ENCODE measurements at places on chromosomes 16 and 17.

DNA sequence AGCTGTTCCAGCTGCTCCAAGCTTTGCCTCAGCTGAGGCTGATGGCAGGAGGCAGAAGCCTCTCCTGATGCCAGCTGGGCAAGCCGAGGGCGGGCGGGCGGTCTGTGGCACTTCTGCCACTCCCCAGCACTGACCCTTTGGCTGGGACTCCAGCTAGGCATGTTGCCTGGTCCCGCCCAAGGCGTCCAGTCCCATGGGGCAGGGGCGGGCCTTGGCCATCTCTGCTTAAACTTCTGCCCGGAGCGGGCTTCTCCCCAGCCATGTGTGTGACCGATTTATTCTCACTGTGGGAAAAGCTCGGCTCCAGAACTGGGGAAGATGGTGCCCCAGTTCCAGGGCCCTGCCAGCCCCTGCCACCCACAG lies 349.1 kb downstream of the SEC14L1 start:
- no peak for DNase-seq

DNA sequence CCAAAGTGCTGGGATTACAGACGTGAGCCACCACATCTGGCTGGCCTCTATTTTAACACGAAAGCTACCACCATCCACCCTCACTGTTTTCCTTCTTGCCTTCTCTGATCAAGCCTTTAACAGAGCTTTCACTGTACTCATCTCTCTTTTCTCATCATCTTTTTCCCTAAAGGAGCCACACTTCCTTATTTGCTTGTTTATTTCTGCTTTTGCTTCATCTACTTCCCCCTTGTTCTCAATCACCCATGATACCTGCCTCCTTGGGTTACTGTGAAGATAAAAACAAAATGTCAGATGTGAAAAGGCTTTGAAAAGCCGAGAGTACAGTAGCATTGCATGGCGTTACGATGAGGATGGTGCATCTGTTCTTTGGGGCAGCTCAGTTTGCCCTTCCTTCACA lies 79.9 kb downstream of the ZNF18 start:
- no peak for DNase-seq

- no peak for DNase-seq
These were observed 981 bp upstream of the CEP131 start for GRCh38 chr17:81223762-81224130.

GRCh38 chr17:55601874-55602364 lies 90.7 kb upstream of the SMIM36 start:
- peak; percentile 69 for DNase-seq

DNA sequence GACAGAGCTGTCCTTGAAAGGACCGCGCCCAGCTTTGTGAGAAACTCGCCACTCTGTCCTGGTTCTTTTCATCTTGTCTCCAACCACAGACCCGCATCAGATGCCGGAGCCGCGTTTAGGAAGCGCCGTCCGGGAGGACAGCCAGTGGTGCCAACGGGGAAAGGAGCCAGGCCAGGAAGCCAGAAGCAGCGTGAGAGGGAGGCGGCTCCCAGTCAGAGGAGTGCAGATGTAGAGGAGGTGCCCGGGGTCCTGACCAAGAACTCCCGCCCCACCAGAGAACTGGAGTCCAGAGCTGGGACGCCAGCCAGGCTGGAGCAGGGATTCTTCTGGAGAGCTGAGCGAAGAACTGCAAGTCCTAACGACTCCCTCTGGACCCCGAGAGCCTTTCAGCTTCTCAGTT lies 49.3 kb upstream of the TNRC6C start:
- no peak for DNase-seq

DNA sequence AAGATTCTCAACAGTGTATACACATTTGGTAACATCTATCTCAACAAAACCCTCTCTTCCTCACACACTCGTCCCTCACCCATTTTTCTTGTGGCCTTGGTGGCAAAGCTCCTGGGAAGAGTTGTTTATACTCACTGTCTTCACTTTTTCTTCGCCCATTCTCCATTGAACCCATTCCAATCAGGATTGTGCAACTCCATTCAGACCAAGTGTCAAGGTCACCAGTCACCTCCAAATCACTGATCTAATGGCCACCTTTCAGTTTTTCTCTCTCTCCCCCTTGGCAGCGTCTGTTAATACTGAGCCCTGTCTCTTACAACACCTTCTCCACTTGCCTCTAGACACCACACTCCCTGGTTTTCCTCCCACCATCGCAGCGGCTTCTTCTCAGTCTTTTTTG lies 8.6 kb upstream of the SLC13A5 start:
- no peak for DNase-seq

DNA sequence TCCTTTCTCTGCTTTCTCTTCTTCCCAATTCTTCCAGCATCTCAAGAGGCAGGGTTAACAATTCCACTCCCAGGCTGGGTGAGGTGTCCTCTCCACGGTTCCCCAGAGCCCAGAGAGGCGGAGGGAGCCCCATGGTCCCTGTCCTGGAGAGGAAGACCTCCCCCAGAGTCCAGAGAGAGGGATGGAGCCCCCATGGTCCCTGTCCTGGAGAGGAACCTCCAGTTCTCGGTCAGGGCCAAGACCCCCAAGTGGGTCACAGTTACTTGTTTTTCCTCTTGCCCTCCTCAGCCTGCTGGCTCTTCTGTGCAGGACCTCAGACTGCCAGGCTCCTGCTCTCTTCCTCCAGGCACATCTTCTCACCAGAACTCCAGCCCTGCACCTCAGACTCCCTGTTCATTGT lies 135.2 kb downstream of the RPTOR start:
- no peak for DNase-seq

DNA sequence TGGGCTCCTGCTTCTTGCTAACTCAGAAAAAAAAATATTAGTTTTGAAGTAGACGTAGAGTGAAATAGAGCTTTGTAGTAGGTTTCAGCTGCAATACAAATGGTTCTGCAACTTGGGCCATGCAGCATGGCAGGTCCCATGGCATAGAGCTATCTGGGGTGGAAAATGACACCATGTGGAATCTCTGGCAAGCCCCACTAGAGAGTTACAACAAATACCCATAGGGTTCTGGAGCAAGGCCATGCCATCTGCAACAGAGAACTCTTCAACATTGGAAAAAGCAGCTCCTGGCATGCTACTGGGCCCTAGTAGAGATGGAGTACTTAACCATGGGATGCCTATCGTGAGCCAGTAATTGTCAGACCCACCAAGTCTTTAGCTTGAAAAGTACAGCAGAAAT lies 25.3 kb upstream of the RBBP6 start:
- no peak for DNase-seq

GRCh38 chr16:84478172-84478947 lies 26.1 kb downstream of the MEAK7 start:
- DNase-seq = no peak

DNA sequence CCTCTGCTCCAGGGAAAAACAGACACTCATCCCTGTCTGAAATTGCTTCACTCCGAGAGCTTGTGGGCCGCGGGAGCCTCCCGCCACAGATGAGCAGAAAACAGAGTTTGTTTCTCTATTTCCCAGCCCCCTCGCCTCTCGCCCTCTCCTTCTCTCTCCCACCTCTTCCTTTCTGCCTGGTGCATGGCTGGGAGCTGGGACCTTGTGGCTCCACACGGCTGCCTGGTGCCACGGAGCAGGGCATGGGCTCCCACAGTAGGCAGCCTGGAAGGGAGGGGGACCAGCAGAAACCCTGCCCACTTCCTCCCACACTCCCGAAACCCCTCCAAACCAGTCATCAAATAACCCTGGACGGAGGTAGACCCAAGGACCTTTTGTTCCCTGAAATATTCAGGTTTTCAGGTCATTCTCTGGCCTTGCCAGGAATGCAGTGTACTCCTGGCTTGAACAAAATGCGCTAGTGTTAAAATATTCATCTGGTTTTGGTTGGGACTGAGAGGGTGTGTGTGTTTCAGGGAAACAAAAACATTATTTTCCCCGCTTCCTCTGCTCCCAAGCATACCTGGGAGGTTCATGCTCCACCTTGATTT lies 204.9 kb downstream of the C16orf78 start:
- DNase-seq = no peak

GRCh38 chr16:48684148-48684547 lies 74.2 kb upstream of the N4BP1 start:
- no peak for DNase-seq

DNA sequence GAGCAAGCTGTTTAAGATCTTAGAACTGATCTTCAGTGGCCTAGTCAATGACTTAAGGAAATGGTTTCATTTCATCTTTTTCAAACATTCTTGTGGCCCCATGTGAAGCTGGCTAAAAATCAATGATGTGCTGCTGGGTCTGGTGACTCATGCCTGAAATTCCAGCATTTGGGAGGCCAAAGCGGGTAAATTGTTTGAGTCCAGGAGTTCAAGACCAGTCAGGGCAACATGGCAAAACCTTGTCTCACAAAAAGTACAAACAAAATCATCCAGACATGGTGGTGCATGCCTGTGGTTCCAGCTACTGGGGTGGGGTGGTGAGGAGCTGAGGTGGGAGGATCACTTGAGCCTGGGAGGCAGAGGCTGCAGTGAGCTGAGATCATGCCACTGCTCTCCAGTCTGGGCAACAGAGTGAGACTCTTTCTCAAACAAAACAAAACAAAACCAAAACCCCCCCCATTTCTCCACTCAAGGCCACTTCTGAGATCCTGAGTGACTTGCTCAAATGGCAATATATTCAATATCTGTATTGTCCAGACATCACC lies 17.4 kb upstream of the COL1A1 start:
- DNase-seq = no peak

GRCh38 chr17:49548506-49549310 lies 27.0 kb upstream of the NXPH3 start:
- peak; percentile 47 for DNase-seq

- DNase-seq = peak; percentile 74
These were observed 516 bp downstream of the SLC16A6 start for GRCh38 chr17:68290268-68290954.

DNA sequence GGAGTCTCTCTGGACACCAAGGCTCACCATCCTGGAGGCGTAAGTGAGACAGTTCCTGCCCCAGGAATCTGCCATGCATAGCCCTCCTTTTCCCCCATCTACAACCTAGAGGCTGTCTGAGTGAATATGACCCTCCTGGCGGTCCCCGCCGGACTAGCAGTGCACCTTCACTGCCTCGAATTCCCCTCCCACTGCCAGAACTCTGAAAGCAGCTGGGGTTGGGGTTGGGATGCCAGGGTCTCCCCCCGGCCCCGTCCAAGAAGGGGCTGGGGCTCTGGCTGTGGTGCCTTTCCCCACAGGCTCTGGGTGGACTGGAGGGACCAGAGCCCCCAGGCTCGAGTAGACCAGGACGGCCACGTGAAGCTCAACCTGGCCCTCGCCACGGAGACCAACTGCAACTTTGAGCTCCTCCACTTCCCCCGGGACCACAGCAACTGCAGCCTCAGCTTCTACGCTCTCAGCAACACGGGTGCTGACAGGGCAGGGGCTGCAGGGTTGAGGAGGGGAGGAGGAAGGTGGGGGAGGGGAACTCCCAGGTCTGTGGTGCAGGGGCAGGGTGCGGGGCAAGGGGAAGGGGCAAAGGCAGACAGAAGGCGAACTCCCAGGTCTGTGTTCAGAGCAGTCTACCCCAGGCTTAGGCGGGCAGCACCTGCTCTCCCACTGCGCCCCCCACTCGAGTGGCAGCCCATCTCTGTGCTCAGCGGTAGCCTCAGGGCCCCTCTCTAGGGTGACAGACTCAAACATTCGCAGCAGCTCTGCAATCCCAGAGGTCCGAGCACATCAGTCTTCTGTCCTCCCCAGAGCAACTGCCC lies 1.2 kb downstream of the ZACN start:
- DNase-seq = no peak

Measured in GM12865 (cell line).